Kidney epithelial cell (primary cell): ENCODE measurements at places on chromosomes 7 and 10.

DNA sequence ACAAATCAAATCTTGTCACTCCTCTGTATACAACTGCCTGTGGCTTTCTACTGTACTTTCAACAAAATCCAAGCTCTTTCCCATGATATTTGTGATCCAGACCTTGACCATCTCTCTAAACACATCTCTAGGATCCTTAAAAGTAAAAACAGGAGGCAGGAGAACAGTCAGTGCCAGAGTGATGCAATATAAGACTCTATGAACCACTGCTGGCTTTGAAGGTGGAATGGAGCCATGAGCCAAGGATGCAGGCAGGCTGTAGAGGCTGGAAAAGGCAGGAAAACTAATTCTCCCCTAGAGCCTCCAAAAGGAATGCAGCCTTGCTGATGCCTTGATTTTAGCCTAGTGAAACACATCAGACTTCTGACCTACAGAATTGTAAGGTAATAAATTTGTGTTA, 45.5 kb upstream of the LRRN3 start:
- DNase-seq, result no peak

DNA sequence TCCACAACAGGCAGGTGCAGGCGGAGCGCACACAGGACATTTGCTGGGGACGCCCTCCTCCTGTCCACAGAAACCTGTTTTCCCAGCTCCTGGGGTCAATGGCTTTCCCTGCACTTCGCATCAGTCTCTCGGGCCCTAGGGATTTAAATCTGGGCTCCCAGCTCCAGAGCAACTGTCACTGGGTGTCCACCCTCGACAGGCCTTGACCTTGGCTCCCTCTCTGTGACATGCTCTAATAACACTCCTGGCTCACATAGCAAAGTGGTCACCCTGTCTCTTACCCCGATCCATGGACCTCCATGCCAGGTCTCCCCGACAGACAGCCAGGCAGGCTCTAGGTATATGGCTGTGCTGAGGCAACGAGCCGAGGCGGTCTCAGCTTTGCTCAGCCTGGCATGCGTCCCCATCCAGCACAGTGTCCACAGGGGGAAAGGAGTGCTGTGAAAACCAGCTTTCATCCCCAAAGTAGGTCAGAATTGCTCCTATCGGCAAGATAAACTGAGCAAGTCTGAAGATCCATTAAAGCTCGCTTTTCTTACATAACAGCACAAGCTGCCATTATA, 195.6 kb downstream of the TNS3 start:
- DNase-seq, result no peak

- no peak for DNase-seq
Observed at GRCh38 chr7:30556840-30557239, 37.8 kb upstream of the GARS1 start.

GRCh38 chr7:82789883-82790609, 346.5 kb upstream of the CACNA2D1 start:
- DNase-seq, result no peak

GRCh38 chr10:15172306-15172840, 3.9 kb upstream of the NMT2 start:
- DNase-seq, result no peak

DNA sequence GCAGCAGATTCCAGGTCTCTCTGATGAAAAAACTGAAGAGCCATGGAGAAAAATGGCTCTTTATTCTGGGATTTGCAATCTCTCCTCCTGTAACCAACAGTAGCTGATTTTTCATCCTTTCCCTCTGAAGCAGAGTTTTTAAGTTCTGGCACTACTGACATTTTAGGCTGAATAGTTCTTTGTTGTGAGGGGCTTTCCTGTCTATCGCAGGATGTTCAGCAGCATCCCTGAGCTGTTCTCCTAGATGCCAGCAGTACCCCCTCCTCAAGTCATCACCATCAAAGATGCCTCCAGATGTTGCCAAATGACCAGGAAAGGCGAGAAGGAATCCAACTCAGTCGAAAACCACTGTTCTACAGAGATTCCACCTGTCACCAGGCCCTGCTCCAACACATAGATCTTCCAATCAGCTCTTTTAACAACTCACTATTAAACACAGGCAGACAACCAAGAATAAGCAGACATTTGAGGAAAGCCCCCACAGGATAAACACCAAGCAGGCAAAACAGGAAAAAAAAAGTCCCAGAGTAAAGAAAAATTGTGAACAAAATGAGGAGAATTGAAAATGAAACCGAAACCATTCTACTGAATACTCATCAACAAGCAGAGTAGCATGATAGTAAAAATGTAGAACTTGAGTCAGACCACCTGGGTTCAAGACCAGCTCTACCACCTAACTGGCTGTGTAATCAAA, 124.8 kb downstream of the MPP7 start:
- DNase-seq, result no peak

DNA sequence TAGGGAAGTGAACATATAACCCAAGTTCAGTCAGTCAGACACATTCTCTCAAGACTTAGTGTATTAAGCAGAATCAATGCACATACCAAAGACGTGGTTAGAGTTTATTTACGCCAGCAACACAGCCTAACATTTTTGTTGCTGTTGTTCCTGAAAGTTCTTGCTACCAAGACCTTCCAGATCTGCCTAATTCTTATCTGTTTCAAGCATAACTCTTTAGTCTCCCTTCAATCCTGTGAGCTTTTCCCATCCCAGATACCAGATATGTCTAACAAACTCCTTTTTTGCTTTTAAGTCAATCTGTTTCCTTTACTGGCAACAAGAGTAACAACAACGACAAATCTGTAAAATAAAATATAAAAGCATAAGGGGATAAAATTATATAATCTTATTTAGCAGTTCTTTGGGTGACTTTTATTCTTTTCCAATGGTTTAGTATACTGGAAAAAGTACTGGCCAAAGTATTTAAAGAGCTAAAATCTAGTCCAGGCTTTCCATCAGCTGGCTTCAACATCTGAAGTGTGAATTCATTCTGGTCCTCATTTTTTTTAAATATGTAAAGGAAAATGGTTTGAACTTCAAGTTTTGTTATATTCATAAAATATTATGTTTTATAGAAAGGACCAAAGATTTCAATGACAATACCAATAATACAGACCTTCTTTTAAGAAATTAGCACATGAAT, 193.8 kb downstream of the IMMP2L start:
- no peak for DNase-seq

DNA sequence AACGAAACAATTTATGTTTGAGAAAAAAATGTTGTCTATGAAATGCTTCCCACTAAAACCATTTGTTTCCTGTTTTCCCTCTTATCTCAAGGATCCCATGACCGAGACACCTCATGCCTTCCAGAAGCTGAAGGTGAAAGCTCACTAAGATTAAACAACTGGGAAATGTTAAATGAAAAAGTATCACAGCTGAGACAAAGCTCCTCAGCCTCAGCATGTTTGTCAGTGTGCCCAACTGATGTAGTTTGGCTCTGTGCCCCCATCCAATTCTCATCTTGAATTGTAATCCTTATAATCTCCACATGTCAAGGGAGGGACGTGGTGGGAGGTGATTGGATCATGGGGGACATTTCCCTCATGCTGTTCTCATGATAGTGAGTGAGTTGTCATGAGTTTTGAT, 327.3 kb downstream of the HTR7 start:
- DNase-seq, result no peak

DNA sequence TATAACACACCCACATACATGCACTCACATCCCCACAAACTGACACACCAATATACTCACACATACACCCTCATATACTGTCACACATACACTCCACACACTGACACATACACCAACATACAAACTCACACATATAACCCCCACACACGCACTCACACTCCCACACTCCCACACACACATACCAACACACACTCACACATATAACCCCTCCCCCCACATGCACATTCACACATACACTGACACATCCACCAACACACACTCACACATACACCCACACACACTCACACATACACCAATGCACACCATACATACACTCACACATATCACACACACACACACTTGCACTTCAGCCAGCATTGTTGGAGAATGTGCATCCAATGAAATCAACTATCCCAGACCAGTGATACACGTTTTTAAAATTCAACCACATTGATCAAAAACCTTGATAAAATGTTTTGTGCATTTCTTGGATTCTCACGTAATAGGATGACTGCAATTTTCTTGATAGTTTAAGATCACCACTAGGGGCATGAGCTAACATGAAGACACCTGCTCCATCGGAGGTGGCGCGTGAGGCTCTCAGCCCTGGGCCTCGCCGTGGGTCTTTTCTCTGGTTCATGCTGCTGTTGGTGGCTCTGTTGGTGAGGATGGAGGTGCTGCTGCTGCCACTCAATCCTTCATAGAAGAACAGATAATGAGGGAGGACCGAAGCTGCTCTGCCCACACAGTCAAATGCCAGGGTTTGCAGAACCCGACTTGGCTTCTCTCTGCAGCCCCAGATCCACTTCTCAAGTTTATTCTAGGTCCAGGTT, 32.1 kb upstream of the CHST15 start:
- no peak for DNase-seq

DNA sequence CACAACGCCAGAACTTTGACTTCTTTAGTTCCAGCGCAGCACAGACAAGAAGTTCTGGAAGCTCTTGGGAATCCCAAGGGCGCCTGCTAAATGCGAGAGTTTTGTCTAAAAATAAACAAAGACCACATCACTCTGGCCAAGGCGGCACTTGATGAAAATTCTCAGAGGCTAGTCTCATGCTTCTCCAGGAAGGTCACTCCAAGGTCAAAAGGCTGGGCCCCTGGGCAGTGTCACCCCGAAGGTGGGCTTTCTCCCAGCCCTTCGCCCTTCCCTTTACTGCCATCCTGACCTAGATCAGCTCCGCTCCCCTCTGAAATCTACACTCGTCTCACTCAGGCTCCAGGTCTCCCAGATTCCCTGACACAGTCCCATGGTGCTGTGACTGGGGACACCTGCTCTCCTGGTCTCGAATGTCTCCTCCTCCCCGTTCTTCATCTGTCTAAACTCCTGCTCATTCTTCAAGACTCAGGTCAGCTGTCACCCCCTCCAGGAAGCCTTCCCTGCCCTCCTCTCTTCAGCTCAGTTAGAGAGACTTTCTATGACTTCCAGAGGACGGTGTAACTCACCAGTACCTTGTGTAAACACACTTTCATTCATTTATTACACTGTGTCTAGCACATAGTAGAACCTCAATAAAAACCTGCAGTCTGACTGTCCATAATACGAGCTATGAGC, 10.5 kb downstream of the FAM53B start:
- no peak for DNase-seq

DNA sequence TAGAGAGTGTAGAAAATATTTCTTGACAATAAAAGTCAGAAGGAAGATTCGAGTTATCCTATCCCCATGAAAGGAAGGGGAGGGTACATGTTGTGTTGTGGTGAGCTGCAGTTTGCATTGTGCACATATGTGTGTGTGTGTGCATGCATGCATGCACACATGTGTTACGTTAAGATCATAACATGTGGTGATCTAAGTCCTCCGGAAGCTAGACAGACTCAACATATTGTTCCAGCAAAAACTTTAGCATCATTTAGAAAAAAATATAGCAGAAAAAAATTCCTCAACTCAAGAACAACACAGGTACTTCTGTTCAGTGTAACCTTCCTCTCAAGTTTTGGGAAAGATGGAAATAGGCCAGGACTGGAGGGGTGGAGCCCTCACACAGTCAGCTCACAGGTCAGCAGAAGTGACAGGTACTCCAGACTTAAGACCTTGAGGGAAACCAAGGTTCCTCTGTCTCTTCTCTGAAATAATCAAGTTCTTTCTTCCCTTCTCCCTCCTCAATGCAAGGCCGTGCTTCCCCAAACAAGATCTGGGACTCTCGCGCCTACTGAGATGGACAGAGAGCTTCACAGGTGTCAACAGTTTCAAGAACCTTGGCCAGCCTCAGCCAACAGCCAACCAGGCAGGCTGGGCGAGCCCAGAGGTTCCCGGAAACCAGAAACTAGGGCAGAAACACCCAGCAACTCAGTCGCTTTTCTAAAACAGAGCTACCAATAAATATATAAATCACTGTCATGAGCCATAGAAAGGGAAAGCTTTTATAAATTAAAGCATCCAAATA, 205.2 kb downstream of the FAM107B start:
- DNase-seq, result no peak

DNA sequence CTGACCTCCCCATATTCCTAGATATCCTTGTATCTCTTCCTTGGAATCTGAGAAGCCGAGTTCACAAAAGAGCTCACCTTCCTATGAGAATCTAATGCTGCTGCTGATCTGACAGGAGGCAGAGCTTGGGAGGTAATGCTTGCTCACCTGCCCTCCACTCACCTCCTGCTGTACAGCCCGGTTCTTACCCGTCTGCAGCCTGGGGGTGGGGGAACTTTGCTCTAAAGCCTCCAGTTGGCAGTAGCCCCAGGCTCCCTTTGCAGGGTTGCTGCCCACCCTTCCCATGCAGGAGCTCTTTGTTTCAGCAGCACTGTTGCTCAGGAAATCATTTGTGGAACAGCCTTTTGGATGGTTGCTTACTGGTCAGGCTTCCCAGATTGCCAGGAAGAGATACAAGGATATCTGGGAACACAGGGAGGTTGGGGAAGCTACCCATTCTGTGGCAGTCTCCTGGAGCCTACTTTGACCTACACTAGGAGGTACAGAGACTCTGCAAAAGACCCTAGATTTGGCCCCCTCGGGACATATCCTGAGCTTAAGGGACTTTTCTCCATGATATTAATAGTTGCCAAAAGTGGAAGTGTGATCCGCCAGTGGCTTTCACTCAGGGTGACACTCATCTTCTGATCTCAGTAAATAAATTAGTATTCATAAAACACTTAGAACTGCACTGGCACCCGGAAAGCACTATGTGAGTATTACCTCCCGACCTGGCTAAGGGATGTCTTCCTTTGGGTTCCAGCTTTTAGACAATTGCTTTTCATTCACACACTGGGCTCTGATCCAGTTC, 363.7 kb upstream of the PODXL start:
- no peak for DNase-seq

DNA sequence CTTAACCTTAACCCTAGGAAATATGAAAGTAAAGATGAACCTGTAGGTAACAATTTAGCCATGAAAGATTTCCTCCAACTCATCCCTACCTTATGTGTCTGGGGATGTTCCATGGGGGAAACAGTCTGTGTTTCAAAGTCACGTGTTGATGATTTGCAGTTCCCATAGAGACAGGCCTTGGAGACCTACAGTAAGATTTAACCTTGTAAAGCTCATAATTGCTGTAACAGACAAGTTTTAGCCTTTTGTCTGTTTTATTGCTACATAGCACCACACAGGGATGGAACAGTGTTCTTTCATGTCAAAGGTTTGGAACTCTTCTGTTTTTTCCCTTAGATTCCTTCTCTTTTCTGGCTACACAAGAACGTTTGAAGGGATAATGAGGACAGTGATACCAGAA, 35.2 kb upstream of the ITGA8 start:
- no peak for DNase-seq

GRCh38 chr7:130079846-130080394, 9.6 kb downstream of the KLHDC10 start:
- DNase-seq, result no peak
